ENCODE measurements at places on chromosomes 2 and 18.

DNA sequence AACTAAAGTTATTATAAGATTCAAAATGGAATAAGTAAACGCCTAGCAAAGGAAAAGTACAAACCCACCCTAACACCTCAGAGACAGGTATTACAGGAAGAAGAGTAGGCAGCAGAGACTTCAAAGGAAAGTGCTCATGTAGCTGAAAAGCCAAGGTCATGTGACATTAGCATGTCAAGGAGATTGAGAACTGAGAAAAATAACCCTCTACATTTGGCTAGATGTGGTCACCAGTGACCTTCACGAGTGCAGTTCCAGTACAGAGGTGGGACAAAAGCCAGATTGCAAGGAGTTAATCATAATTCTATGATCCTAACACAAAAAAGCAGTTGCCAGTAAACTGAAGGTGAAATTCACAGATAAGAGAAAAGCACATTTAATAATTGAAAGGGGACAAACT is 252.7 kb downstream of the ZEB2 start:
- DNase-seq: no peak

- no peak for DNase-seq
Observed at GRCh38 chr2:204282525-204282924, 262.8 kb upstream of the PARD3B start.

GRCh38 chr2:28452534-28453081 is 43.3 kb upstream of the PLB1 start:
- no peak for DNase-seq

GRCh38 chr2:147882631-147883030 is 37.8 kb downstream of the ACVR2A start:
- DNase-seq: no peak

DNA sequence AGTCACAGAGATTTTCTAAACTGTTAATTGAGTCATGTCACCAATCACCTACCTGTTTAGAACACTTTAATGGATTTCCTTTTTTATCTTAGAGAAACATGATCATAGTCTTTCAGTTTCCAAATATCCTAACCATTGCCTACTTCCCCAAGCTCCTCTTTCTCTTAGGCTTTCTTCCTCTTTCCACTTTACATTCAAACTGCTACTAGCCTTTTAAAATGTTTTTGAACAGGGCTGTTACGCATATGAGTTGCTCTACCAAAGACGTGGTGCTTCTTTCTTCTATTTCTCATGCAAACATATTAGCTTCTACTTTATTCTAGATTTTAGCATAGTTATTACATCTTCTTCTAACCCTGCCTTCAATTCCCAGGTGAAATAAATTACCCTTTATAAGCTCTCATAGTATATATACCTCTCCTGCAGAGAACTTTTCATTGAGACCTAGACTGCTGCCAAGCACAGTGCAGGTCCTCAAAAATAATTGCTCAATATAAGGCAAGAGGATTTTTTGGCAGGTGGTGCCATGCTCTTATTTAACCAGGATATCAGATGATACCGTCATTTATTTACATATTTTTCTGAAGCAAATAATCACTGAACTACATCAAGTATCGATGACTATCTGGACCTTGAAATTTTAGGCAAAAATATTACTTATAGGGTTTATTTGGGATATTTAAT is 937.1 kb downstream of the TSN start:
- no peak for DNase-seq

- DNase-seq: no peak
Observed at GRCh38 chr2:1219901-1220573, 193.2 kb upstream of the TPO start.

GRCh38 chr18:67232406-67232805 is 284.1 kb downstream of the DSEL start:
- no peak for DNase-seq

DNA sequence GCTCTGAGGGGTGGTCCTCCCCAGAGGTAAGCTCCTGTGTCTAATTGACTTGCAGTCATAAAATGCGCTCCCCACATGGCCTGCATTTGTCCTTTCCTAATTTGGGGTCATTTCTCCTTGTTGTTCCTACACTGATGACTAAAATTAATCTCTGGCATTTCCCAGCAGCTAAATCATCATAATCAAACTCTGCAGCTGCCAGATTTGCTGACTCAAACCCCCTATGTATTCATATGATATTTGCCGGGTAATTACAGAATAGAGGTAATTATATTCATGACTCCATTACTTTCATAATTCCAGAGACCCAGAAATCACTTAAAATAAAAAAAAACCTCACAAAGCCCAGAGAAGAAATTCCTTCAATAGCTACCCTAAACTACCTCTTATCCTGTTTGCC is 331.4 kb upstream of the KLHL29 start:
- no peak for DNase-seq

GRCh38 chr2:179837408-179837807 is 24.0 kb downstream of the ZNF385B start:
- DNase-seq: no peak

- no peak for DNase-seq
Observed at GRCh38 chr18:28522236-28522635, 345.3 kb upstream of the CDH2 start.

- DNase-seq: no peak
Observed at GRCh38 chr2:44326548-44327264, 34.6 kb downstream of the PREPL start.

DNA sequence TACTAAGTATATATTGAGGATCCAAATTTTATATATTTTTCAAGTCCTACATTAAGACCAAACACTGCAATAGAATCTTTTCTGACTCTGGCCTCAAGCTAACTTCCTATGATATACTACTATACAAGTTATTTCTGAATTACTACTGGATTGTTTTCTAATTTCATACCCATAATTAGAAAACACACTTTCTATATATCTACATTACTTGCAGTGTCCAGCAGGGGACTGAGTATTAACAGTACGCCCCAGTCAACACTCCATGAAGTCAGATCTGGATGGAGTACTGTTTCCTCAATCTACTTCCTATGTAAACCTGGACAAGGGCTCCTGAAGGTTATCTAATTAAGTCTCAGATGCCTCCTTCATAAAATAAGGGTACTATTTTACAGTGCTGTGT is 26.5 kb downstream of the RMP24 start:
- no peak for DNase-seq

- no peak for DNase-seq
Observed at GRCh38 chr2:71892423-71892730, 255.3 kb downstream of the CYP26B1 start.

GRCh38 chr2:100957996-100958653 is 44.0 kb upstream of the RPL31 start:
- no peak for DNase-seq

DNA sequence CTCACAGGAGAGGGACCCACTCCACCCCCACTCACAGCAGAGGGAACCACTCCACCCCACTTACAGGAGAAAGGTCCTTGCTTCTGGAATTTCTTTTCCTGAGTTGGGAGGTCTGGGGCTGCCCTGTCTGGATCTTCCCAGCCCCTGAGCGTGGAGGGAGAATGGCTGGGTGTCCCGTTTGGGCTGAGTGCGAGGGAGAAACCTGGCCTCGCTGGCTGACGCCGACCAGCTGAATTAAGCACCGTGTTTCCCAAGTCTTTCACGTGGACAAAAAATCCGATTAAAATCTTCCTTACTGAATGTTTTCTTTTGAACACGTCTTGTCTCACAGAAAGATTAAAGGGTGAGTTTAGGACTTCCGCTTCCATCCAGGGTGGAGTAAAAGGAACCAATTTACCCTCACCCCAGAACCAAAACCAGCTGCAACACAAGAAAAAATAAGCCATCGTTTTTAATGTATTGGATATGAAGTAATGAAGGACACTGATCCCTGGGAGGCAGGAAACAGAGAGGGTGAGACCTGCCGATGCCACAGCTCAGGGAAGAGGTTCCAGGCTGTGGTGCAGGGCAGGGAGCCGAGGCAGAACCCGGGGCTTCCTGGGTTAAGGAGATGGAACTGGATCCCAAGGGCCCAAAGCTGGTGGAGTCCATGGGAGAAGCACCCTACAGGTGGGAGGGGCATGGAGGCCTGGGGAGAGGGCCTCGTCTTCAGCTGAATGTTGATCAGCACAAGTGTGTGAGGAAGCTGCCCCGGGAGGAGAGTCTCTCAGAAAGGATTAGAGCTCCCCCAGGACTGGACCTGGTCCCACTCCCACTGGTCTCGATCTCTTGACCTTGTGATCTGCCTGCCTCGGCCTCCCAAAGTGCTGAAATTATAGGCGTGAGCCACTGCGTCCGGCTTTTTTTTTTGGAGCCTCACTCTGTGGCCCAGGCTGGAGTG is 60.3 kb downstream of the RTP5 start:
- DNase-seq: no peak

DNA sequence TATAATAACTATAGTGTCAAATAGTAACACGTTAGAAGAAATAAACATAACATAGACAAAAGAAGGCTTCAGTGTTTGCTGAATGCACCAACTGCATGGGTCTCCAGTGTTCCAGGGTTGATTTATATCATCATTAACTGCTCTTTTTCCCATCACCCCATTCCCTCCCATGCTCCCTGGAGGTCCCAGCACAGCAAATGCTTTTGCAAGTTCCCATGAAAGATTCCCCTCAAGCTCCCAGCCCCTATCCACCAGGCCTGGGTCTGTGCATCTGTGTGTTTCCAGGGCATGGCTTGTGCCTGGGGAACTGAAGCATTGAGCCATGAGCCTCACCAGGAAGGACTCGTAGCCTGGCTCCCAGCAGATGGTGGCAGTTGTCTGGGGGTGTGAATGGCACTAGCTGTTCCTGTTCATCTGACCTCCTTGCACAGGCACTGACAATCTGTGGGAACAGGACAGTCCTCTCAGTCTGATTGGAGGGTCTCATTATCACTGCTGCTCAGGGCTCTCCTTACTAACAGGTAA is 164.6 kb upstream of the RMP24 start:
- DNase-seq: no peak

DNA sequence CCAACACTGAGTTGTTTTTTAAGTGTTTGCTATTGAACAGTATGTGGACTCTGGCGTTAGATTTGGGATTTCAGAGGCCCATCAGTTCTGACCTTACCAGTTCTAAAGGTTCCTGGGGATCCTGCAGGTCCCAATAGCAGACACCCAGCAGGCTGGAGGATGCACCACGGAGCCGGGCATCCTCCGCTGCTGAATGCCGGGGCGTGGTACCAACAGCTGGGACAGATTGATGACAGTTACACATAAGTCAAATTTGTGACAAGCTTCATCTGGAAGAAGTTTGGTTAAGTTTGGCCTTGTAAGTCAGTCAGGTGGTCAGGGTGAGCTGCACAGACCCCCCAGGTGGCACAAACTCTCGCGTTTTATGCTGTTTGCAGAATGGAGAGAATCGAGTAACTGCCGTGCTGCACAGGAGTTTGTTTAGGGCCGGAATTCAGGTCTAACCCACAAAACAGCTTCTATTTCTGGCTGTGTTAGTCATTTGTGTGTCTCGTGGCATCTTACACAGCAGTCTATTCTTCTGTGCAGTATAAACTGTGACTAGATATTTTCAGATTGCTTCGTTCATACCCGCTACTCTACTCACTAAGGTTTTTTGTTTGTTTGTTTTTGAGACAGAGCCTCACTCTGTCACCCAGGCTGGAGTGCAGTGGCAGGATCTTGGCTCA is 19.2 kb downstream of the CTDP1 start:
- no peak for DNase-seq

- DNase-seq: no peak
Observed at GRCh38 chr2:37656512-37657423, 14.7 kb downstream of the CDC42EP3 start.

DNA sequence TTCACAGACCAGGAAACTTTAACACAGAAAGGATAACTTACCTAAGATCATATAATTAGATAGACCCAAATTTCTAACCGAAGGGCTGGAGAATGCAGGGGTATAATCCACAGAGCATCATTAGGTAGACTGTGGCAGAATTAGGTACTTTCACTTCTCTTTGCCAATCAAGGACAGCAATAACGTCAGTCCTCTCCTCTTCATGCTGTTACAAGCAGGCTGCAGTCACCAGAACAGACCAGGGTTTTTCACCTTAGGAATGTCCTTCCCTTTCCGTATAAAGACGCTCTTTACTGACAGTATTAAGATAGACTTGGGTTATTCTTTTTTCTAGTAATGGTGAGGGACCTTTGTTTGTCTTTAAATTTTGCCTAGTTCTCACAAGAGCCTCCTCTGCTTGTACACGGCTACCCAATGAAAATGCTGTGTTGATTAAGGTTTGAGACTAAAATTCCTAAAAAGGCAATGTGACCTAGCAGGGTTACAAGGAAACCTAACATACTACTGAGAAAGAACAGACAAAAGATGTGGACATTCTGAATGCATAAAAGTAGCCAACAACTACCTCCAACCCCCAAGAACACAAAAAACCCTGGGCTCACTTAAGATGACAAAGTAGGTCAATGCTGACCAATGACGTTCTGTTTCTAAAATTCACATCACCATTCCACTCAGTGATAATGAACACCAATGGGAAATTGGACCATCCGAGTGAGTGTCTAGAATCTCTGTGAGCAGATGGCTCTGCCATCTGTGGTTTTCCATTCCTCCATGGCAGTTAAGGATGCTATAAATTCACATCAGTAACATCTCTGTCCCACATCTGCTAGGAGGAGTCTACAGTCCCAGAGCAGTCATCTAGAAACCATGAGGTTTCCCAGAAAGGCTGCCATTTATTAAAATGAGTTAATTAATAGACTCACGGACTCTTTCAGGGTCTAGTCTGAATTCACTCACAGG is 2.1 kb downstream of the PDIA6 start:
- DNase-seq: no peak

DNA sequence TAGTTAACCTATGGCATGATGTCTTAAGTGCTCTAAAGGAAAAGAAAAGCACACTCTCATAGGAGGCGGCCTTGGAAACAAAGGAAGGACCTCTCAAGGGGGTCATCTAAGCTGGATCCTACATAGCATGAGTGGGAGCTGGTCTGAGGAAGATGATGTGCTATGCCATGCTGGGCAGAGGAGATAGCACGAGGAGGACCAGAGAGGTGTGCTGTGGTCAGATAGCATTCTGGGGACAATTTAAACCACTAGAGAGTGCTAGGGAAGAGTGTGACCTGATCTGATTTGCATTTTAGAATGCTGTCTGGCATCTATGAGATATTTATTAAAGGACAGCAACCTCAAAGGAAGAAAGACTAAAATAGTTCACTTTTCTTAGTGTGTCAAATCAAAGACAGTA is 910.1 kb upstream of the CELF4 start:
- no peak for DNase-seq

GRCh38 chr2:7931808-7932207 is 750.0 kb upstream of the ID2 start:
- no peak for DNase-seq

GRCh38 chr2:132670496-132671150 is 618 bp upstream of the LYPD1 start:
- no peak for DNase-seq

DNA sequence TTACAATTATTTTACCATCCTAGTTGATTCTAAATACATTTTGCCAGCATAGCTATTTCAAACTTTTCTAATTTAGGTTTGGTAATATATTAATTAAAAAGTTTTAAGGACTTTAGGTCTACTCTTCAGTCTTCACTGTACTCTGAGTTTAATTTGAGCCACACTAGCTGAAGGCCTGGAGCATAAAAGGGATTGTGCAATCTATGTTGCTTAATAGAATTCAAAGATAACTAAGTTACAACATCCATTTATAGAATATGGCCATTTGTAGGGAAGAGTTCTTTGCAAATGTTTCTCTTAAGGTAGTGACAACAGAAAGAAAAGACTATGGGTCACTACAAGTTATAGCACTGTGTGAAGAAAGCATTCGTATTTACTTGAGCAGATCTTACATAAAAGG is 702.2 kb upstream of the NRXN1 start:
- no peak for DNase-seq

All from NCI-H1048 (cell line).